ENCODE measurements at places on chromosomes 4 and X. TPM values are rescaled to one million over a fixed set of nuclear protein-coding genes. Genes with fewer than 3 reads are reported as not detected.

The CDS1 gene
- 18.3 TPM for total RNA-seq

The NCAPG gene
- 61.9 TPM for total RNA-seq

The CDX4 gene
- 5.2 TPM for total RNA-seq

The GPM6B gene
- total RNA-seq, result 99.8 TPM

The VSIG1 gene
- total RNA-seq, result 0.76 TPM

The TMEM144 gene
- total RNA-seq, result 5.3 TPM

The OTUD6A gene
- total RNA-seq, result 0.13 TPM

The RHOXF2B gene
- total RNA-seq, result not detected

The JAKMIP1 gene
- total RNA-seq, result 5.4 TPM

The ENPEP gene
- 0.39 TPM for total RNA-seq

DNA sequence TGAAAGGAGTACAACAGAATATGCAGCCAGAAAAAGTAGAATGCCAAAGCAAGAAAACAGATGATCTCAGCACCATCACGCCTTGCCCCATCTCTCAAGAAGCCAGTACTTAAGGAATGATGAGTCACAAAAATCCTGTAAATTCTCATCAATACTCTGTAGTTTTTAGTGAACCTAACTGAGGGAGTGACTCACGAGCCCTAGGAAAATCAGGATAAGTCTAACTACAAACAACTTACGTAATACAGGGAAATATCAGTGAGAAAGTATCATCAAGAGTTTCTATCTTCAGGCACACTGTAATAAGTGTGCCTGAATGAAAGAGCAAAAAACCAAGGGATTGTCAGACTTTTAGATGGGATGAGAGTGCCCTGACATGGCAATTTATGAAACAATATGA is 644.4 kb downstream of the STPG2 start:
- DNase-seq, result no peak

DNA sequence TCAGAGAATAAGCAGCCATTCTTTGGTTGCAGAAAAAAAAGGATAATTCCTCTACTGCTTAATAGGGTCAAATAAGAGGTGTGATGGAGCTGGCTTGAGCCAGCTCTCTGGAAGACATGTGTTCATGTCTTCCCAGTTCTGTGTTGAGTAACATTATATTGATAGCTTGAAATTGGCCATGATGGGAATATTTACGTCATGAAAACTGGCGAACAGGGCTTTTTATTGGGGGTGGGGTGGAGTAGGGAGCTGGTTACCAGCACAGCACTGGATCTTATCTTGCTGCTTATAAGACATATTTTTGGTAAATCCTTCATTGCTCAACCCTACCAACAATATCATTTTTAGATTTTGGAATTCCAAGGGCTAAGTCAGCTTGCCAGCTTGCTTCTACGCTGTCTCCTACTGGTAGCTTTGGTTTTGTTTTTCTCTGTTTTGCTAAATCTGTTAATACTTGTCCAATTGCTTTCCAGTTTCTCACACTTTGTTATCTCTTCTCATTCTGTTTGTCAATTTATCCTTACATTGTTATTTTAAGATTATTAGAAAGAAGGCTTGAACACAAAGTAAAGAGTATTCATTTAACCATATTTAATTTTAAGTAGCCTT is 25.3 kb upstream of the GBA3 start:
- DNase-seq, result no peak

GRCh38 chr4:169741569-169741968 is 16.2 kb downstream of the HPF1 start:
- no peak for DNase-seq

DNA sequence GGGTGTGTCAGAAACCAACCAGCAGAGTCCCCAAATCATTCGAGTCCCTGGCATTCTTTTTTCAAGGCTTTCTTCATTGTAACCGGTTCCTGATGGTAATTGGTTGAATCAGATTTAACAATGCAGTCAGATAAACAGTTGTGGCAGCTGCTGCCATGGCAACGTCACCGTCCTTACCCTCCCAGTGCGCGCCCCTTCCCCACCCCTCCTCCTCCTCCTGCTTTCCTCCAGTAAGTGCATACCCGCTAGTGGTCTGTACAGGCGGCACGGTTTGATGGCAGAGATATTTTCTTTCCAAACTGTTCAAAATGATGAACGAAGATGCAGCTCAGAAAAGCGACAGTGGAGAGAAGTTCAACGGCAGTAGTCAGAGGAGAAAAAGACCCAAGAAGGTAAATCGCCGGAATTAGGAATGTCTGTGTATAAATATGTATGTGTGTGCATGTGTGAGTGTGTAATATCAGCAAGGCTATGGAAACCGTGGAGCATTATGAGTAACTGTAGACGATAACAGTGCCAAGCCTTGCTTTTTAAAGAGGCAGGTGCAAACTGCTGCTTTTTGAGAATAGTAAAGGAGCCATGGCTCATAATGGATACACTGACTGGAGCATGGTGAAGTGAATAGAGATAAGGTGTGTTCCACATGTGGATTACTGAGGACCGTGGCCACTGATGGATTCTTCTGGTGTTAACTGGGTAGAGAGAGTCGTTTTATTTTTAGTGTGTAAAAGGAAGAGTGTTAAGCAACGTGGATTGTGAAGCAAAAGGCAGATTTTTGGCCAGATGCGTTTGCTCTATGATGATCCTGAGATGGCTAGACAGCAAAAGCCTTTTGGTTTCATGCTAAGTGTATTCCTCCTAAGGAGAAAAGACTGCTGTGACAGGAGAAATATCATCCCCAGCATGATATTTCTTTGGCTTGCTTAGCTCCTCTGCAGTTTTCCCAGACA is at the start of gene ANK2:
Gene ANK2, plus strand, starts transcription at position 233 of the 950 bp plus-strand sequence. Its CDS starts 76 bp downstream, at position 309.
- peak; percentile 81 for DNase-seq

- DNase-seq, result no peak
These were observed 15.2 kb downstream of the USP53 start for GRCh38 chr4:119227690-119228089.

DNA sequence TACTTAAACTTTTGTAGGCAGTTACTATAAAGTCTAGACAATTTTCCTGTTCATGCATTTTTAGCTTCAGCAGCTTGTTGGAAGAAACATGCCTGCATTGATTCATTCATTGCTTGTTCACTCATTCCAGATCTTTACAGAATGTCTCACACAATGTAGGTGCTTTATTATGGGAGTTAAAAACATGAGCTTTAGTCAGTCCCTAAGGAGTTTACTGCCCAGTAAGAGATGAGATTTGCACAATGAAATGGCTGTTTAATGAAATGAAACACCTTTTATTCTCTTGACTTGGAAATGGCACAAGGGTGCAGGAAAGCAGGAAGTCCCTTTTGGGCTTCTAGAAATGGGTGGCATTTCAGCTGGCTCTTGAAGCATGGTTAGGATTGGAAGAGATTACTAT is 2.9 kb downstream of the NOCT start:
- no peak for DNase-seq

Measured in WTC11 (cell line).